ENCODE measurements at places on chromosomes 2 and 18.

DNA sequence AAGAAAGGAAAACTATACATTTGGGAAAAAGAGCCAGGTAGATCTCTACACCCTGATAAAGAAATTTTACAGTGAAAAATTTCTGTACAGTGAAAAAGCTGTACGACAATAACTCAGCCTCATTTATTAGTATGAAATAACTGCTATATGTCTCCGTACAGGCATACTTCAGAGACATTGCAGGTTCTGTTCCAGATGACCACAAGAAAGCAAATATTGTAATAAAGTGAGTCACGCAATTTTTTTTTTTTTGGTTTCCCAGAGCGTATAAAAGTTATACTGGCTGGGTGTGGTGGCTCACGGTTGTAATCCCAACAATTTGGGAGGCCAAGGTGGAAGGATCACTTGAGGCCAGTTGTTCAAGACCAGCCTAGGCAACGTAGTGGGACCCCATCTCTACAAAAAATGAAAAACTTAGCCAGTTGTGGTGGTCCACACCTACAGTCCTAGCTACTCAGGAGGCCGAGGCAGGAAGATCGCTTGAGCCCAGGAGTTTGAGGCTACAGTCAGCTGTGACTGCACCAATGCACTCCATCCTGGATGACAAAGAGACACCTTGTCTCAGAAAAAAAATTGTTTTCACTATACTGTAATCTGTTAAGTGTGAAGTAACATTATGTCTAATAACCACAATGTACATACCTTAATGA lies 28.2 kb upstream of the AMMECR1L start:
- no peak for DNase-seq

- peak; percentile 8 for DNase-seq
Observed at GRCh38 chr2:27211241-27211942, 449 bp upstream of the ATRAID start.

- DNase-seq, result no peak
Observed at GRCh38 chr2:215624423-215624829, 188.6 kb upstream of the FN1 start.

DNA sequence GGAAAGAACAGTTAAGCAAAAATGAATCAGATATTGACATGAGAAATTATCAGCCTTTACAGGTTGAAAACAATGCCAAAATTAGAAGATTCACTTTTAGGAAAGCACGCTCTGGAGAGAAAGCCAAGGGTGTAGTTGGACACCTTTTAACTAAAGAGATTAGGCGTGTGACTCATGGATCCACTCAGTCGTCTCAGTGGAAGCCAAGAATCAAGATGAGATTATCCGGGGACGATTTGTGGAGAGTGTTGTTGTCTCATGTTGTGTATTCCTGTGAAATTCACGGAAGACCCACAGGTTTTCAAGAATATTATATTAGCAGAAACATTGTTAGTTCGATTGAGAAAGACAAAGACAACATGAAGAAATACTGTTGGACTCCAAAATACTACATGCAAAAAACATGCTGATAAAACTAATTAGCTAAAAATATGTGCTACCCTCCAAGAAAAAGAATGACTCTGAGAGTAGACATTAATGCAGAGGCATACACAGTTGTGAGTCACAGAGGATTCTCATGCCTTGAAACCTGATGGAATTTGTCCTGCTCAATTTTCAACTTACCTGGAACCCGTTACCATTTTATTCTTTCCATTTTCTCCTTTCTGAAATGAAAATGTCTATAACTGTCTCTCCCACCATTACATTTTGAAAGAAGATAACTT lies 192.1 kb upstream of the RND3 start:
- DNase-seq, result no peak

GRCh38 chr2:219453671-219454590 lies 19.3 kb downstream of the SPEG start:
- no peak for DNase-seq

DNA sequence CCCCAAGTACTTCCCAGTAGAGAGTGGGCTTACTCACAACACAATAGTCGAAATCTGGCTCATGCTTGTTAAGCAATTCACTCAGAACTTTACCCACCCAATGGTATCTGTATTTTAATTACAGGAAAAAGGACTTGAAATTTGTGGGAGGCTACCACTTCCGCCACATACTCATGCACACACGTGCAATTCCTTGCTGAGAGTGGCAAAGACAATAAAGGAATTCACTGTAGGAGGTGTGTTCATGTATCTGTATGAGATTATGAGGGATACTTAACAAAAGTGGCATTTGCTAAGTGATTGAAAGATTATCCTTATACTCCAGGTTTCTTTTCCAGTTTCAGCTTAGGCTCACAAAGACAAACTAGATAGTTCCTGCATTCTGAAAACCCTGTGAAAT lies 14.9 kb upstream of the LYPD6 start:
- no peak for DNase-seq

DNA sequence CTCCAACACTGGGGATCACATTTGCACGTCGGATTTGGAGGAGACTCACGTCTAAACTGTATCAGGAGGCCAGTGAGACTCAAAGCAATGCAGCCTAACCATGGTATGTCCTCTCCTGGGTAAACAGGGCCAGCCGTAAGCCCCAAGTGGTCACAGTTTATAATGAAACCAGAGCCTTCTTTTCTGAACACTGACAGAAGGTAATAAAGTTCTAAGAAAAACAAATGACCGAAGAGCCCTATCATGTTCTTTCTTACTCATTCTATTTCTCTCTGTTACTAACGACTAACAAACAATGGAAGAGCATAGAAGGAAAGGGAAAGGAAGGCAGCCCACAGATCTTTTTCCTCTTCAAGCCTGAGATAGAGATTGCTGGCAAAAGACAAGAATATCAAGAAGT lies 796.8 kb upstream of the SOX11 start:
- DNase-seq, result no peak

GRCh38 chr2:138034536-138034935 lies 70.3 kb downstream of the HNMT start:
- DNase-seq, result no peak

GRCh38 chr2:128640166-128640844 lies 321.6 kb upstream of the HS6ST1 start:
- no peak for DNase-seq

GRCh38 chr2:161141033-161141432 lies 19.2 kb upstream of the TANK start:
- peak; percentile 51 for DNase-seq
